Vagina (tissue), 2 donors: ENCODE measurements at places on chromosomes 2 and 18.
A peak's percentile ranks its signal among the peaks of the same experiment; 100 is the strongest.

GRCh38 chr2:170241756-170242155 lies 63.8 kb downstream of the MYO3B start:
- no peak for DNase-seq
- no peaks in the 10 kb centered on the region for H3K36me3 ChIP-seq
- no peak overlapping the region for H3K4me3 ChIP-seq

DNA sequence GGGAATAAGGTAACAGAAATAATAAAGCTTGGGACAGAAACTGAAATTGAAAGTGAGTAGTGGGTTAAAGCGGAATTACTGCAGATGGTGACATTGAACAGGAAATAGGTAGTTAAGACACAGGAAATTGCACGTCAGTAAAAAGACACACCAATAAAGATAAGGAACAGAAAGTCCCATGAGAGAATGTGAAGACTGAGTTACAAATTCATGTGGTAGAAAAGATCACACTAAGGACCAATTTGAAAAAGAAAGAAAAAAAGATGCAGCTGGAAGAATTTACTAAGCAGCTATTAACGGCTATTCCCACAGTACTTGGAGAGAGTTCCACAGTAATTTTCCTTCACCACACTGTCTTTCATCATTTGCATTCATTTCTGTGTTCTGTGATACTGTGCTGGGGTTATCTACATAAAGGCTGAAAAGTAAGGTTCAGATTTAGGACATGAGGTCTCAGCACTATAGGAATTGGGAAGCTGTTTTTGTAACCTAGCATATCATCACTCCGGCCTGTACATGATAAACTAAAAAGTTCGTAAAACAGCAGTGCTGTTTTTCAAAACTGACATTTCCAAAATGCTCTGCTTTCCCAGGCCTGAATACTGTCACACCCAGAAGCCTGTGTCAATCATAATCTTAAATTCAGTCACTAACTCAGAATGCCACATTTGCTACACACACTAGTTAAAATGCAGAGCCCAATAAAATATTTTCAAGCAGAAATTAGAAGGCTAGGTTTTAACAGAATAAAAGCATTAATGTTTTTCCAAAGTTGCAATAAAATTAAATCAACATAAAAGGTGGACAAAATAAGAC lies 42.9 kb downstream of the SRBD1 start:
- no peak overlapping the region for H3K4me3 ChIP-seq
- peaks cover 9% of the 10 kb centered on the region for H3K4me1 ChIP-seq
- DNase-seq, result no peak
- no peaks in the 10 kb centered on the region for H3K27me3 ChIP-seq
- H3K36me3 ChIP-seq, result no peaks in the 10 kb centered on the region

DNA sequence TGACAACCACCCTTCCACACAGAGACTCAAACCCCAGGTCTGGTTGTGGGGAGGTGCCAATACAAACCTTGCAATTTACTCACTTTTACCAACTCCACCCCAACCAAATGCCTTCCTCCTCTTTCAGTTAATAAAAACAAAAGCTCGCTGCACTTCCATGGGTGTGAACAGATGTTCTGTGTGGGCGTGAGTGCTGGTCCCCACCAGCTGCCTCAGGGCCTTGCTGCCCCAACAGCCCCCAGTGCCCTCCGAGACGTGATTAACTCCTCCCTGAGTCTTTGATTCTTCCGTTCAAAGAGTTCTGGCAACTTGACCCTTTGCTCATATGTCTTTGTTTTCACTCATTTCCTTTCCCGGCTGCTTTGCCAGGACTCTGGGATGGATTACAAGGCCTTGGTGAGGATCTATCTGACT lies 258.9 kb upstream of the CXCR4 start:
- peak; percentile 32 for DNase-seq
- H3K4me1 ChIP-seq, result peaks cover 11% of the 10 kb centered on the region
- no peak overlapping the region for H3K27ac ChIP-seq

- H3K36me3 ChIP-seq, result no peaks in the 10 kb centered on the region
- H3K27me3 ChIP-seq, result no peaks in the 10 kb centered on the region
- no peak for DNase-seq
- H3K4me1 ChIP-seq, result peaks cover 16% of the 10 kb centered on the region
These were observed 14.5 kb downstream of the IL1R2 start for GRCh38 chr2:102005989-102006885.

DNA sequence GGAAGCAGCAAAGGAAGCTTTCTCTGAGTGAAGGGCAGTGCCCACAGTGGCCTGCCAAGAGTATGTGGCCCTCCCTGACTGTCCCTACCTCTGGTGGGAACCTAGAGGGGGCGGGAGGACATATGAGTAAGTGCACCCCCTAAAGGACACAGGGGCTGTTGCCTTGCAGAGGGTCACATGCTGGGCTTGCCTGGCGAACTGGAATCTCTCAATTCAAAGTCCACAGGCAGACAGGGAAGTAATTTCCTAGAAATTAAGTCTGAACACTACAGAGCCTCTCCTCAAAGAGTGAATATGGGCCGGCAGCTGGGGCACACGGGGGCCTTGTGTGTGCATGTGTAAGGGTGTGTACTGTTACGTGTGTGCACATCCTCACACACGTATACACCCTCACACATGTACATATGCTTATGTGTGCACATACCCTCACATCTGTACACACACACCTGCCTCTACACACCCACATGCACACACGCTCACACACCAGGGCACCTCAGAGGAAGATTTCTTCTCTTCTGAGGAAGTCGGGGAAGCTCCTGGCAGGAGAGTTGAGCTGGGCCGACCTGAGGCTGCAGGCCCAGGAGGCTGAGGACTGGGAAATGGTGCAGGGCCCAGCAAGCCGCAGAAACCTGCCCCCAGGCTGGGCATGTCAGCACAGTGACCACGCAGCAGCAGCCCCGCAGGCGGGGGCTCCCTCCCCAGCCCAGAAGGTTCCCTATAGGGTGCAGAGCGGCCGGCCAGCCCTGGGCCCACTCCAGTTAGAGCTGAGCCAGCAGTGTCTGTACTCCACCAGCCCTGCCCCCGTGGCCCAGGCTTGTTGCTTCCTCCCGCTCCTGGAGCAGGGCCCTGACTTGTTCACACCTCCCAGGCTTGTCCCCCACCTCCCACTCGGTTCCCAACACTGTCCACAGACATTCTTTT lies 77.4 kb upstream of the TAF1B start:
- H3K27me3 ChIP-seq, result no peaks in the 10 kb centered on the region
- DNase-seq, result no peak
- H3K4me1 ChIP-seq, result peaks cover 12% of the 10 kb centered on the region
- no peak overlapping the region for H3K4me3 ChIP-seq
- no peaks in the 10 kb centered on the region for H3K36me3 ChIP-seq

GRCh38 chr2:232854082-232854481 lies 16.0 kb upstream of the SNORC start:
- H3K27ac ChIP-seq, result no peak overlapping the region
- no peaks in the 10 kb centered on the region for H3K27me3 ChIP-seq
- H3K4me1 ChIP-seq, result peaks cover 9% of the 10 kb centered on the region
- no peak for DNase-seq
- peaks cover 64% of the 10 kb centered on the region for H3K36me3 ChIP-seq

DNA sequence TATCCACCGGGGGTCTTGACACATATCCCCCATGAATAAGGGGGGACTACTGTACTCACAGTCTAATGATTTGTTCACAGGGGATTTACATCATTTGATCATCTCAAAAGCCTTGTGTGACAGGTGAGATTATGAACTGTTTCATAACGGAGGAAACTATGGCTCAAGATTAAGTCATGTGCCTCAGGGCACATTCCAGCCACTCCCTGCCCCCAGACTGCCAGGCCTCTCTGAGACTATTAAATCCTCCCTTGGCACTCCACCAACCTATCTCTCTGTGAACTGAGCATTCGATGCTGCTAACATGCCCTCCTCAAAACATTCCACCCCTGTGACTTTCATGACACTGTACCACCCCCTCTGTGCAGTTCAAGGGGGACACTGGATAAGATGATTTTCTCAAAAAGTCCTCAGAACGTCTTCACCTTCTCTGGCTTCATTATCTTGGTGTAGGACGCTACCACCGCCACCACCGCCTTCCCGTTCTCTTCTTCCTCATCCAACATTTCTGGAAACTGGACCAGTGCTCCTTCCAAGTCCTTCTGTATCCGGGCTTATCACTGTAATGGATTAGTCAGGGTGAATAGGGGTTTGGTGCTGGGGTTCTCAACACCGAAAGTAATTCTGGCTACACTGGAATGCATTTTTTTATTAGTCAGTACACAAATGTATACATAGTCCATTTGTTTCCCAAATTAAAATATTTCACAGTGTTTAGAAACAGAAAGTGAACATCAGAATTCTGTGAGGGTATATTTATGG lies 169.6 kb downstream of the KCNS3 start:
- H3K36me3 ChIP-seq, result no peaks in the 10 kb centered on the region
- peaks cover 19% of the 10 kb centered on the region for H3K4me1 ChIP-seq
- H3K27ac ChIP-seq, result no peak overlapping the region
- no peak for DNase-seq
- no peak overlapping the region for H3K4me3 ChIP-seq
- no peaks in the 10 kb centered on the region for H3K27me3 ChIP-seq

GRCh38 chr18:57107140-57107832 lies 39.6 kb upstream of the BOD1L2 start:
- no peak overlapping the region for H3K4me3 ChIP-seq
- DNase-seq, result no peak
- H3K27me3 ChIP-seq, result no peaks in the 10 kb centered on the region
- H3K27ac ChIP-seq, result no peak overlapping the region

GRCh38 chr2:73503992-73504570 lies 118.4 kb downstream of the ALMS1 start:
- no peaks in the 10 kb centered on the region for H3K27me3 ChIP-seq
- DNase-seq, result no peak
- no peaks in the 10 kb centered on the region for H3K4me1 ChIP-seq
- no peak overlapping the region for H3K27ac ChIP-seq
- H3K36me3 ChIP-seq, result no peaks in the 10 kb centered on the region

DNA sequence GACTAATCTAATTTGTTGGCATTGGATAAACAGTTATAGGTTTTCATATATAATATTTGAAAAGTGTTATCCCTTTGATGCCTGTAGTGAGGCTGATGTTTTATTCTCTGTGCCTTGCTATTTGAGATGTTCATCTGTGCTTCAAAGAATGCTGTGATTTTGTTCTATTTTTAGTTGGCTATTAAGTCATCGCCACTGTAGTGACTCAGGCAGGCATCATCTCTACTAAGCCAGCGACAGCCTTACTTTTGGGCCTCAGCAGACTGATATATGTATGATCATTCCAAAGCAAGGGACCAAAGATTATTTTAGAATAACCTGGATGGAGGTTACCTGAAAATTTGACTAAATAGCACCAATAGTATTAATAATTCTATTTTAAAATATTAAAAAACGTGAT lies 1674.5 kb upstream of the NXPH2 start:
- no peaks in the 10 kb centered on the region for H3K36me3 ChIP-seq
- H3K27me3 ChIP-seq, result no peaks in the 10 kb centered on the region
- DNase-seq, result no peak
- H3K4me3 ChIP-seq, result no peak overlapping the region
